ENCODE measurements at places on chromosomes 12 and 14. TPM values are rescaled to one million over a fixed set of nuclear protein-coding genes. Genes with fewer than 3 reads are reported as not detected.

DNA sequence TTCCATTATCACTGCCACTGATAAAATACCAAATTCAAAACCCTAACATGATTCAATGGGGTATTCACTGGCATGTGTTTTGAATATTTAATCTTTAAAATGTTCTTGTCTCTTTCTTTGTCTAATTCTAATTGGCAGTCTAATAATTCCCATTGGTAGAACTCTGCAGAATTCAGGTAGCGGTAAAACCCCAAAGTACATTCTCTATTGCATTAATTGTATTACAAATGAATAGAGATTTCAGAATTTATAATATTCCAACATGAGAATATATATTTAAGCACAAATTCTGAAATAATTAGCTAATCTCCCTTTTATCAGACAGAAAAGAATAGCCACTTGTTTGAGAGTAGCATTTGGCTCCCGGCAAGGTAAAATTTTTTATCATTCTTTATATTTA is at the start of gene OR4N5:
OR4N5 (plus strand) TSS at position 301 of the 400 bp plus-strand sequence. CDS start 4,916 bp downstream, outside the sequence.
- H3K36me3 ChIP-seq: no peaks in the 10 kb centered on the region
- H3K27ac ChIP-seq: no peak within 1 kb of the TSS
- no peaks in the 10 kb centered on the region for H3K4me1 ChIP-seq
- no peaks in the 10 kb centered on the region for H3K27me3 ChIP-seq
- H3K4me3 ChIP-seq: no peak within 1 kb of the TSS

DNA sequence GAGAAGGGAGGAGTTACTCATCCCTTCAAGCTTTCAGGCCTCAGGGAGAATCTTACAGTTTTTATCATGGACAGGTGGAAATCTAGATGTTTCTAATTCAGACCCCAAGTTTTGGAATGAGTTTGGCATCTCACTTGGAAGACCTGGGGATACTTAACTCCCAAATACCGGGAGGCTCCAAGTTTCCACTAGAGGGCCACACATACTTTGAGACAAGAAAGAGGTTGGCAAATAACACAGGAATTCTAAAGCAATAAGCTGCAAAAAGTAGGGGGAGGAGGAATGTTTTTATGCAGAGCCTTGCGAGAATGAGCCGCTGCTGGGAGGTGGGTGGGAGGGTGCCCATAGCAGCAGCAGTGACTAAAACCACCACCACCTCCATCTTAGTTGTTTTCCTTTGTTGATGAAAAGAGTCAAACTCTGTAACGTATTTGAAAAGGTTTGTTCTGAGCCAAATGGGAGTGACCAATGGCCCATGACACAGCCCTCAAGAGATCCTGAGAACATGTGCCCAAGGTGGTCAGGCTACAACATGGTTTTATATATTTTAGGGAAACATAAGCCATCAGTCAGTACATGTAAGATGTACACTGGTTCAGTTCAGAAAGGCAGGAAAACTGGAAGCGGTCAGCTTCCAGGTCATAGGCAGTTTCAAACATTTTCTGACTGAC is 34.2 kb upstream of the RNASE1 start:
- no peak overlapping the region for H3K4me3 ChIP-seq
- H3K27ac ChIP-seq: peak overlapping the region; percentile 60
- H3K27me3 ChIP-seq: no peaks in the 10 kb centered on the region

DNA sequence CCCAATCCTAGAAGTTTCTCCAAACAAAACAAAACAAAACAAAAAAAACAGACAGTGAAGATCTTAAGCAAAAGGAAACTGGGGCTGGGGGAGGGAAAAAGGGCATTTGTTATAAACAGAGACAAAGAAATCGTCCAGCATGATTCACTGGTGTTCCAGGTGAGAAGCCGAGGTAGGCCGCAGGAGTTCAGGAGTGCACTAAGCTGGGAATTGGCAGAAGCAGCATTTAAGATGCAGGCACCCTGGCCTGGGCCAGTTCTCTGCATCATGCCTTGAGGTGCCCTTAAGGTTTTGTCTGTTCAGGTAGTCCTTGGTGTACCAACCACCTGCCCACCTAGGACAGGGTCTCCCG is 11.2 kb downstream of the TBX3 start:
- peaks cover 36% of the 10 kb centered on the region for H3K36me3 ChIP-seq
- peaks cover 37% of the 10 kb centered on the region for H3K4me1 ChIP-seq
- H3K27me3 ChIP-seq: peaks cover under 1% of the 10 kb centered on the region
- no peak overlapping the region for H3K4me3 ChIP-seq
- peak overlapping the region; percentile 50 for H3K27ac ChIP-seq

GRCh38 chr12:66503746-66504145 is 175.1 kb downstream of the GRIP1 start:
- H3K27me3 ChIP-seq: no peaks in the 10 kb centered on the region
- H3K4me3 ChIP-seq: no peak overlapping the region
- no peaks in the 10 kb centered on the region for H3K4me1 ChIP-seq

DNA sequence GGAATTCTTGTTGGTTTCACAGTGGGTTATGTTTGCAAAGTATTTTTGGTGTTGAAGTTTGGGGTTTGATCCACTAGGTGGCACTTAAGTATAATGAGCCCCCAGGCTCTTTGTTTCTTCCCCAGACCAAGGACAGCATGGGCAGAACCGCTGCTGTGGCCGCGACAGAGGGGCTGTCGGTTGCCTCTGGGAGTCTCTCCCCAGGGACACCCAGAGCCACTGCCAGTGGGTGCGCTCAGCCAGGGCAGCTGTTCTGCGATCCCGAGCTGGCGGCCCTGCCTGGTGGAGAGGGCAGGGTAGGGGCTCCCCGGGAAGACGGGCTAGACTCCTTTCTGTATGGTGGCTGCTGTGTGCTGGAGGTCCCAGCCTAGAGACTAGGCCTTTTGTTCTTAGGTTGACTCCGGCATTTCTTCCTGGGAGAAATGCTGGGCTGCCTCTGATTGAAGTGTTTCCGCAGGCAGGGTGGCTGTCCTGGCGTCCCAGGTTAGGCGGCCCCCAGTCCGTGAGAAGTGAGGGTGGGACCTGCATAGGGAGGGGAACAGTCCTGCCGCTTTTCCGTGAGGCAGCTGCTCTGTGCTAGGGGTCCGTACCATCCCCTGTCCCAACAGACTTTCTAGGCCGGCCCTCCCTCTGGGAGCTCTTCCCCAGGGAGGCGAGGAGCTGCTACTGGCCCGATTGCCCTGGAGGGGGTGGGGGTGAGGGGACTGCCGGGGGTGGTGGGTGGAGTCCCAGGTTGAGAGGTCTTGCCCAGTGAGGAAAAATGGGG is 253.1 kb upstream of the PELI2 start:
- peaks cover 6% of the 10 kb centered on the region for H3K4me1 ChIP-seq
- no peak for DNase-seq
- no peaks in the 10 kb centered on the region for H3K27me3 ChIP-seq
- H3K4me3 ChIP-seq: no peak overlapping the region

- no peaks in the 10 kb centered on the region for H3K36me3 ChIP-seq
- H3K27me3 ChIP-seq: no peaks in the 10 kb centered on the region
- H3K4me3 ChIP-seq: peak overlapping the region; percentile 93
- peaks cover 74% of the 10 kb centered on the region for H3K4me1 ChIP-seq
Observed at GRCh38 chr14:77026930-77027537, 1.5 kb downstream of the IRF2BPL start.

- DNase-seq: peak; percentile 79
- no peaks in the 10 kb centered on the region for H3K27me3 ChIP-seq
- H3K36me3 ChIP-seq: no peaks in the 10 kb centered on the region
- H3K27ac ChIP-seq: peak overlapping the region; percentile 75
Observed at GRCh38 chr12:47828976-47829482, 9.3 kb upstream of the HDAC7 start.

Gene KRT83
- not detected for total RNA-seq
